Activated CD4-positive, alpha-beta T cell treated with anti-CD3 and anti-CD28 coated beads, Interleukin-2, amount 50 U/mL, for 1 hour (primary cell): ENCODE measurements at places on chromosomes 1 and 21.
A peak's percentile ranks its signal among the peaks of the same experiment; 100 is the strongest.

DNA sequence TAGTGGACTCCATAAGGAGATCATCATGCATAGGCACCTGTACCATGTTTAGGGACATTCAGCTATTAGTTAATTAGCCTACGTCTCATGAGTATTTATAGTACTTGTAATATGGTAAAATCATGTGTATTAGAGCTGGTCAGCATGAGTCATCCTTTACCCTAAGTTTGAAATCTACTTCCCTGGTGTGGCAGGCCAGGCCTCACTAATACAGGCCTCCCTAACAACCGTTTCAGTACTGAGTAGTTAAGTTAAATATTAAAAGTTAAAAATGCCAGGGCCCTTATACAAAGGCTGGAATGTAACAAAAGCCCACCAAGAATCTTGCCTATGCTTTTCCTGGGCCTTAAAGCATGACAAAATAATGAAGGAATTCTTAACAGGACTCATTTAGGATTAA lies 356.3 kb upstream of the DPYD start:
- DNase-seq: no peak

- DNase-seq: no peak
These were observed 871 bp upstream of the PSMA5 start for GRCh38 chr1:109427171-109427467.

- no peak for DNase-seq
These were observed 569.0 kb upstream of the ADGRL2 start for GRCh38 chr1:81231729-81232038.

- no peak for DNase-seq
These were observed 217.5 kb upstream of the PLXNA2 start for GRCh38 chr1:208461680-208462079.

DNA sequence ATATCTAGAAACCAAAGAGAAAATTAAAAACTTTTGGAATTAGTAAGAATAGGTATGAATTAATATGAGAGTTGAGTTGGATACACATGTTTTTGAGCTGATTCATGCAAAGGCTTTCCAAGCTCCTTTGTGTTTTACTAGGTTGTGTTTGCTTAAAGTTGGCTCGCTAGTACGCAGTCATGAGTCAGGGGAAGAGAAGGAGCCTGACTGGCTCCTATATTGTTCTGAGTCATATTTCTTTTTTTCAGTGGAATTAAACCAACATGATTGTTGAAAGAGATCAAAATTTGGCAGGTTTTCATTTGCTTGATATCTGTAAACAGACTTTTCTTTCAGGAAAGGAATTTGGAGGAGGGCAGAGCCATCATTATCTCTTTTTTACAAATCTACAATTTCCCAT lies 66.7 kb downstream of the MAGI3 start:
- DNase-seq: no peak

DNA sequence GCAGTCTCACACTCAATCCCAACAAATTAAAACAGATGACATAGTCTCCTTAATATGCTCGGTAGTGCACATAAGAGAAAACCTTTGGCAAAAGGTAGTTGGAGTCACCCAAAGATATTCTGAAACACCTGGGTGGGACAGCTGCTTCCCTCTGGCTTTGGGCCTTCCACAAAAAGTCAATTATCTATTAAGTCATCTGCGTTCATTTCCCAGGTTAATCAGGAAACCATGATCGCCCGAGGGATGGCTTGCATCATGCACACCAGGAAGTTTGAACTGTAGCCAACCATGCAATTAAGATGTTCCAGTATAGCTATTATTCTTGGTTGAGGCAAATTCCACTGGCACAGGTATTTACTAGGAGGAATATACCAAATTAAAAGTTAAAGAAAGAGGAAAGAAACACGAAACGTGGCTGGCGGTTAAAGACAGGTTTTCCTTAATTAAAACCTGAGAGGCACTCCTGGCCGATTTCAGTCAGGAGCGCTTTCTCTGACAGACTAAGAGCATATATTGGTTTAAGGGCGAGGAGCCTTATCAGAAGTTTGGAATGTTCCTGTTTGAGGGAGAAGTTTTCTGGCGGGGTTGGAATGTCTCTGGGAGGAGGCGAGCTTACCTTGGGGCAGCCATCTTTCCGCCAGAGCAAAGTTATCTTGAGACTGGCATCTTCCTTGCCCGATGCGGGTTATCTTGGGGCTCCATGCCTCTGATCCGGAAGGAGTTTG lies 19.9 kb downstream of the CLDN17 start:
- DNase-seq: no peak

- DNase-seq: no peak
These were observed 106.5 kb upstream of the GADD45A start for GRCh38 chr1:67578397-67579020.

DNA sequence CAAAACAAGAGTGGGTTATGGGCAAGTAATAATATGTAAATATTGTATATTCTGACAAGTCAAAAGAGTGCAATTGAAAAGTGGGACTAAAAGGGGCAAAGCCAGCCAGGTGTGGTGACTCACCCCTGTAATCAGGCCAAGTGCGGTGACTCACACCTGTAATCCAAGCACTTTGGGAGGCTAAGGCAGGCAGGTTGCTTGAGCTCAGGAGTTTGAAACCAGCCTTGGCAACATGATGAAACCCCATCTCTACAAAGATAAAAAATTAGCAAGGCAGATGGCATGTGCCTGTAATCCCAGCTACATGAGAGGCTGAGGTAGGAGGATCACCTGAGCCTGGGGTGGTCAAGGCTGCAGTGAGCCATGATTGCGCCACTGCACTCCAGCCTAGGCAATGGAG lies 304.0 kb downstream of the HHIPL2 start:
- DNase-seq: no peak

DNA sequence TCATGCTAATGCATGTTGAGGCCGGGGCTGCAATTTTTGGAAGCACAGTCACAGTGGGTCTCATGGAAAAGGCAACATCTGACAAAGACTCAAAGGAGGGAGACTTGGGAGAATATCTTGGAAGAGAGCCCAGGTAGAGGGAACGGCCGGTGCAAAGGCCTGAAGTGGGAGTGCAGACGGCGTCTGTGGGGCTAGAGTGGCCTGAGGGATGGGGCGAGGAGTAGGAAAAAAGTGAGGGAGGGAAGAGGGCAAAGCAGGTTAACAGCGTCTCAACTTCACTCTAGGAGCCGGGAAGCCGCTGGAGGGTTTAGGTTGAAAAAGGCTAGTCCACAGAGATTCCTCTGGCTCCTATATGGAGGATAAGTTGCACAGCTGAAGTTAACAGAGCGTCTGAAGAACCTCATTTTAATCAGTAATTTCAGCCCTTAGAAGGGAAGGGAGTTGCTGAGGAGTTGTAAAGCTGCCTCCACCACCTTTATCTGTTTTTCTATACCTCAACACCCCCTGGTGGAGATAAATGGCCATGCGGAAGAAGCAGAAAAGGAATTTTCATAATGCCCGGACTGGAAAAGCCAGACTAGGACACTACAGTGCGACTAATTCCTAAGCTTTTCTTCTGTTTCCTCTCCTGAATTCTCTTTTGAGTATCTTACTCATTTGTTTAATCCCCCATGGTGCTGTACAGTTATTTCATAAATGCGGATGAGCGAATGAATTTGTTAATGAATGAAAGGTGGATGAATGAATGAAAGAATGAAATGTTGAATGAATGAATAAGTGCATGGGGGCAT lies 78.7 kb upstream of the ZNF281 start:
- peak; percentile 35 for DNase-seq

- no peak for DNase-seq
These were observed 57.9 kb downstream of the DDAH1 start for GRCh38 chr1:85406887-85407533.

DNA sequence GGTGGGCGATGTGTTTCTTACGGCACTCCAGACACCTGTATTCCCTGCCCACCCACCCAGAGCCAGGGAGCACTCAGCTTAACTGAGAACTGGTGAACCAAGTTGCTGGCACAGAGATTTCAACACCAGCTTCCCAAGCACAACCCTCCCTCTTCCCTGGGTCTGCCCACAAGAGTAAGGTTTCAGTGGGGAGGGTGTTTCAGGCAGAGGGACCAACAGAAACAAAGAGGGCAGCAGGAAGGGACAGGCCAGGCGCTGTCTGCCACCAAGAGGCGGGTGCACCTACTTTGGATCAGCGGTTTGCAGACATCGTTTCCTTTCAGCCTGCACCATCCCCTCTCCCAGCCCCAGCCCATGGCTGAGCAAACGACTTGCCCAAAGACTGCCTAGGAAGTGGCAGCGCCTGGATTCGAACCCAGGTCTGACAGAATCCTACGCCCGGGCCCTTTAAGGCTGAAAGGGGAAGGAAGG lies 21.9 kb upstream of the ALDH4A1 start:
- DNase-seq: no peak

- DNase-seq: peak; percentile 55
These were observed at the start of gene ADARB1 for GRCh38 chr21:45074048-45074817. Gene ADARB1 (plus strand): TSS chr21:45074580. CDS start chr21:45171657, 97,077 bp downstream.

GRCh38 chr21:31688603-31689368 lies 29.3 kb downstream of the SOD1 start:
- no peak for DNase-seq

DNA sequence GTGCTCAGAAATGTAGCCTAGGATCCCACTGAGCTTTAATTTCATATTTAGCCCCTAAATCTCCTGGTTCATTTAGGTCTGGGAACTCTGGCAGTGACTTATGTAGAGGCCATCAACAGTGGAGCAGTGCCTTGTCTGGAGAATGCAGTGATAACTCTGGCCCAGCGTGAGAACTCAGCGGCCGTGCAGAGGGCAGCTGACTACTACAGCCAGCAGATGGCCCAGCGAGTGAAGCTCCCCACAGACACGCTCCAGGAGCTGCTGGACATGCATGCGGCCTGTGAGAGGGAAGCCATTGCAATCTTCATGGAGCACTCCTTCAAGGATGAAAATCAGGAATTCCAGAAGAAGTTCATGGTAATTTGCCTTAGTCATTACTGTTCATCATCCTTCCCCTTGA lies 17.8 kb downstream of the GBP6 start:
- no peak for DNase-seq

DNA sequence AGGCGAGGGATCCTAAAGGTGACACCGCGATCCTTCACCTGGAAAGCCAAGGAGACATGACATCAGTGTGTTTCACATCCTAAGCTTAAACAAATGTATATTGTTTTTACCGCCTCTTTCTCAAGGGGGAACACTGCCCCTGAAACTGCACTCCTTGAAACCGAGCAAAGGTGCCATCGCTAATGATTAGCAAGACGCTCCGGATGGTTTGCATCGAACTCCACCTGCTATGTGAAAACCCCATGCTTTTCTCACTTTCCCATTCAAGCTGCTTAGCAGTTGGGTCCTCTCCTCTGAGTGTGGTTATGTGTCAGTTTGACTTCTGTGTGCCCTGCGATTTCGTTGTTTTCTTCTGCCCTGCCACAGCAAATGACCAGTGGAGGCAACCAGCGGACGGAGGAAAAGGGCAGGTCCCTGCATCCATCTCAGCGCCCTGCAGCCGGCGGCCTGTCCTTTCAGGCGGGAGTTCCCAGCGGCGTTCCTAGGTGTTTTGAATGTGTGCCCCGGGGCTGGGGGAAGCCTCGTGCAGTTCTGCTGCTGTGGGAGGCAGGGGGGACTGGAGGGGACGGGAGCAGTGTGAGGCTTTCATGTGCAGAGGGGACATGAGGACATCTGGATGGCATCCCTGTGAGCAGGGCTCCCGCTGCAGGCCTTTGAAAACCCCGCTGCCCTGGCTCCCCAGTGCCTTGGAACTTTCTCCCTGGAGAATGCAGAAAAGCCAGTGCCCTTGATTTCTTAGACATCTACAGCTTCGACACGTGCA lies 16.1 kb downstream of the ZBTB18 start:
- DNase-seq: no peak

DNA sequence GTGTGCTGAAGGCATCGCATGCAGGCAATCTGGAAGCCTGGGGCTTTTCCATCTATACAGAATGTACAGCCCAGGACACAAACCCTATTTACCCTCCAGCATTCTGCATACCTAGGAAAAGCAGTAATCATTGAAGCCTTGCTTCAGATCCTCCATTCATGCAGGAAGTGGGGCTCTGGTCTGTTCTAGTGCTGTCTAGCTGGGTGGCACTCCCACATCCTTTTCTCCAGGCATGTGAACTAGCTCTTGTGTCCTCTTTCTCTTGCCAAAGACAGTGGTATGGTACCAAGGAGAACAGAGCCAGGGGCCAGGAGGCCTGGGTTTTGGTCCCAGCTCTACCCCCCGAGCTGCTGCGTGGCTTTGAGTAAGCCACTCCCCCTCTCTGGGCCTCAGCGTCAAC lies 21.7 kb downstream of the LRP8 start:
- DNase-seq: no peak

DNA sequence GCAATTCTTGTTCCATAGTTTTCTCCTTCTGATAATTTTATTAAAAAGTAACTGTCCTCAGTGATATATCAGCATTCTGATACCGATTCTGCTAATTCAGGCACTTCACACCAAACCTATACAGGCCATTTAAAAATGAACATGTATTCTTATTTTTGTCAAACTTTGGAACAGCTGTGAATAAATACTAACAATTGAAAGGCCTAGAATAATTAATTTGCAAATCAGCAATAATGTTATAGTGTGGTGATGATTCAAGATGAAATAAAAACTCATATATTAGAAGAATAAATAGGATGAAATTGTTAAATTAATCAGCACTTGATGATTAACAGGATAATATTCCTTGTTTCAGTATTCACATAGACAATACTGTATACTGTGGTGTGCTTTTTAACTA lies 9.9 kb downstream of the CDKN2C start:
- no peak for DNase-seq

- DNase-seq: no peak
These were observed 96.8 kb downstream of the LACTBL1 start for GRCh38 chr1:22875841-22876240.

- no peak for DNase-seq
These were observed 29.8 kb upstream of the LRRC38 start for GRCh38 chr1:13543451-13544220.

GRCh38 chr1:228317411-228317828 lies 89.2 kb downstream of the TRIM11 start:
- DNase-seq: no peak

DNA sequence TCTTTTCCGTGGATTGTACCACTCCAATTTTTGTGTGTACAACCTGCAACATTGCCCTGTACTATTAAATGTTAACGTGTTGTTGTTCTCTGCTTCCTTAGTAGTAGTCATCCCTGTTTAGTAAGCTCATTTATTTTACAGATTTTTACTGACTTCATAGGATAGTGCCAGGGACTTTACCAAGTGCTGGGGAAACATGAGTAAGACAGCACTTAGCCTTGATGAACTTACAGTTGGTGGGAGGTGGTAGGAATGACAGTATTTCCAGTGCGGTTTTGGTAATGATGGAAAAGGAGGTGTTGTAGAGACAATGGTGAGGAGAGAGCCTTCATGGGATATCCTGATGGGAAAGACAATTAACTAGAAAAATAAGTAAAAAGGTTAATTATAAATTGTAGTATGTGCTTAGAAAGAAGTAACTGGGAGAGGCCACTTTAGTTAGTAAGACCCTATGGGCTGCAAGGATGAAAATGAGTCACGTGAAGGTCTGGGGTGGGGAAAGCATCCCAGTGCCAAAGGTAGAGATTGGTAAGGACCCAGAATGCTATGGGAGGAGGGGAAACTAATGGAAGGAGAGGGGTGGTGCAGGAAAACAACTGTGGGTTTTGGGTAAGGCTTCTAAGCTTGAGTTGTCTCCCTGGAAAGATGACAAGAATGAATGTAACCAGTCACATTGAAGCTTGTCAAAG lies 1.7 kb downstream of the RLF start:
- DNase-seq: no peak

- no peak for DNase-seq
These were observed 85.5 kb downstream of the ADAMTS1 start for GRCh38 chr21:26759731-26760130.
